ENCODE measurements at places on chromosomes 4 and X.

DNA sequence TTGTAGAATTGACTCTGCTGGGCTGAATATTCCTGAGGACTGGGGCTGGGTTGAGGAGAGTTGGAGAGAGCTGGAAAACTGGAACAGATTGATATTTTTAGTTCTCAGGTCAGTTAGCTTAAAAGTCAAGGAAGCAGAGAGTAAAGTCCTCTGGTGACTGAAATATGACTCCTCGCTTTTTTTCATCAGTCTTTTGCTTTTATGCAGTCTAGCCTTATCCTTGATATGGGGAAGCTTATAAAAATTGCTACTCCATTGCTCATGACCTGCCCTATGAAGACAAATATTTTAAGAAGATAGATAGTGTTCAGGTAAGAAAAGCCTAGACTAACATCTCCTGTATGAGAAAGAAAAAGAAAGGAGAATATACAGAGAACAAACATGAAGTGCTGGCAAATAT, 152.7 kb downstream of the C4orf33 start:
- no peak for DNase-seq

DNA sequence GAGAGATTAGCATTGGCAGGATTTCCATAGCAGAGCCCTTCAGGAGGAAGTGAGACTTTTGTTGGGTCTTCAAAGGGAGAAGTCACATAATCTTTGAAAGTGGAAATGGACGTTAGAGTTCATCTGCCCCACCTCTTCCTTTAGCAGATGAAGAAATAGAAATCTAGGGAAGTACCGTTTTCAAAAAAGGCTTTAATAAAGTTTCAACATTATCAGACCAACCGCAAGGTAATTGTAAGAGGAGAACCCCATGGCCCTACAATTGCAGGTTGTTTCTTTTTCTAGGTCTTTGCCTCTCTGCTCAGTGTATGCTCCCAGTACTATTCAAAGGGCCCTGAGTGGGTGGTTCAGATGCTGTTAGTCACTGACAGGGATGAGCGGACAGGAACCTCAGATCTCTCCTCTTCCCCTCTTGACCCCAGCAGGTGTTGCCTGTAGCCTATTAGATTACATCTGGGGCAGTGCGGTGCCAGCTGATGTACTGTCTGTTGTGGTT, 48.6 kb upstream of the AP1S2 start:
- no peak for DNase-seq

GRCh38 chrX:40749681-40750494, 14.5 kb upstream of the MED14 start:
- DNase-seq, result no peak

DNA sequence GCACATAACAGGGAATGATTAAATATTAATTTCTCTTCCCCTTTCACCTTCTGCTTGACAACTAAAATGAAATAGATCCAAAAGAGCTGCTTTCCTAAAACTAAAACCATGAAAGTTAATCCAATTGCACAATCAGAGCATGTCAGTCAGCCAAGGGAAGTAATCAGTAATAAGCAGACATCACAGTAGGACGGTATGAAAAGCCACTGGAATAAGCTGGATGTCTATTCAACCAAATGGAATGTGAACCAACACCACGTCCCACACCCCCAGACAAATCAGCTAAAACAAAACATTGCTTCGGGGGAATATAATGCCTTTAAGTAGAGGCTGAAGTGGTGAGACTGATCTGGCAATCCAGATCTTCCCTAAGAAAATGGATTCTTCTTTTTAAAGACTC, 859.4 kb upstream of the FTHL17 start:
- peak; percentile 58 for DNase-seq

- DNase-seq, result peak; percentile 13
These were observed 1844.4 kb upstream of the PCDH10 start for GRCh38 chr4:131304686-131305085.

- DNase-seq, result peak; percentile 58
These were observed 1240.7 kb downstream of the C4orf33 start for GRCh38 chr4:130336585-130337217.

DNA sequence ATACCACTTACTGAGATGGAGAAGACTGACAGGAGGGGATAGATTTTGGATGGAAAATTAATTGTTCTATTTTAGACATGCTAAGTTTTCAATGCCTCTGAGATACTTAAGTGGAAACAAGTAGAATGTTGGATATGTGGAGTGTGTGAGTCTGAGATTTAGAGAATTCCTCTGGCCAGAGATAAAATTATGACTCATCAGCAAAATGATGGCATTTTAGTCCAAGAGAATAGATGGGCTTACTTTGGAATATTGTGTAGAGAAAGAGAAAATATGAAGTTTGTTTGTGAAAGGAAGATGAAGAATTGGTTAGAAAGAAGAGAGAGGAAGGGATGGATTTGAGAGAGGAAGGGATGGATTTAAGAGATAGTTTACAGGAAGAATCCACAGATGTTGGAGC, 108.6 kb upstream of the PPP1R2C start:
- no peak for DNase-seq

DNA sequence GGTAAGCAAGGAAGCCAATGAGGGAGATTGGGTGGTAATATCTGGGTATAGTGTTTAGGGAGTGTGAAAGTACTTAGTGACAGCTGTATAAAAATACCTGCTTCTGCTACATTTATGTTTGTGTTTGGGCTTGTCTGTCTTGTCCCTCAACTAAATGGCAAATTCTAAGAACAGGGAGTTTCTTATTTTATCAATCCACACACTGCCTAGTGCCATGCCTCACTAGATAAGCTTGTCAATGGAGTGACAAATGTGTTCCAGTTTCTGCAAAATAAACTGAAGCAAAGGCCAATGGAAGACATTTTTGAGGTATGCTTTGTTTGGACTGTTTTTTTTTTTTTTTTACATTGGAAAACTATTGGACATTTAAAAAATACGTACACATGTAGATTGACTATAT, 418.0 kb downstream of the SH2D1A start:
- no peak for DNase-seq

DNA sequence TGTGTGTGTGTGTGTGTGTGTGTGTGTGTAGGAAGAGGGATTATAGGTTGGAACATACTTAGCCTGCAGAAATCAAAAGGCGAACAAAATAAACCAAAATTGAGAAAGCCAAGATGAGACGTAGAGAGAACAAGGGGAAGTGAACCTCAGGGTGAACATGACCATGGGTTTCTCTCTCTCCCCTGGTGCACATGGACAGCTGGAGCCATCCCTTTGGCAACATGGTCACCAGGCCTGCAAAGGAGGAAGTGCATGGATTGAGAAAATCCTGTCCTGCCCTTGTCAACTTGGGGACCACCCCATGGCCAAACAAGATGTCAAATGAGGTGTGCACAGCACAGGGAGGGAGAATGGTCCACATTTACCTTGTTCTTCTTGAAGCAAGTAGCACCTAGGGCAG, 23.1 kb downstream of the LGI2 start:
- no peak for DNase-seq

- no peak for DNase-seq
These were observed 78.3 kb downstream of the CRLF2 start for GRCh38 chrX:1134156-1134555.

GRCh38 chr4:145012841-145013240, 85.2 kb downstream of the ANAPC10 start:
- DNase-seq, result peak; percentile 53

- peak; percentile 65 for DNase-seq
These were observed 61.3 kb downstream of the STOX2 start for GRCh38 chr4:183966371-183966770.

DNA sequence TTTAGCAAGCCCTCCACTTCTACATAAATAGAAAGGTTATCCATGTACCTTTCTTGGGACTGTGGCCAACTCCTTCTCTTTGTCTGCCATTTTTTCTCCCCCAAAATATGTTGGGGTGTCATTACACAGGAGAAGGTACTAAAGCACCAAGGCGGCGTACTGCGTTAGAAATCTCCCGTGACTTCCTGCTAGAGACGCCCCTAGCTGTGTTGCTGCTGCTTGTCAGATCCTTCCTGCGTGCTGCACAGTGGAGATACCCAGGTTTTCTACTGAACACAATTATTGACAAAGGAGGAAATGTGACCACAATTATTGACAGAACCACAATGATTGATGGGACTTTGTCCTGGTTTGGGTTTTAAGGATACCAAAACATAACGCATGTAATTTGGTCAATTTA, 97.7 kb downstream of the EFHC2 start:
- DNase-seq, result no peak

DNA sequence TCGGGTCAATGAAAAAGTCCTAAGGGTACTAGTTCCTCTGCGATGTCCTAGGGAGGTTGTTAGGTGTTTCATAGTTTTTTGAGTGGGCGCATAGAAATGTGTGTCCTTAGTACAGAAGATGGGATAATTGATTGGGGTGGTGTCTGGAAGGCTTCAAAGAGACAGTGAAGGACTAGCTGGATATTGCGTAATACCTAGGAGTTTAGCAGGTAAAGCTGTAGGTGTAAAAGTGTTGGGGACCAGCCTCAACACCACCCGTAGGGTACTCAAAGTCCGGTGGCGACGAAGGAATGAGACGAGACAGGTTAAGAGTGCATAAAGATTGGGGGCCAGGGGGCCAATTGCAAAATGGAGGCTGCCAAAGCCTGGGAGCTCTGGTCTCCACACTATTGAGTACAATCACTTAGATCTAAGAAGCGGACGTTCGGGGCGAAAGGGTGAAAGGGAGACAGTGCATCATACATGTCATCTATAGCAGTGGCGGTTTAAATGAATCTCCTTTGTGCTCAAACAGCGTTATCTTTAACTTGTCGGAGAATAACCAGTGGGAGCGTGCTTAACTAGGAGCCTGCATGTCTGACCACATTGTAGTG, 1.0 kb downstream of the TRMT44 start:
- DNase-seq, result peak; percentile 8

DNA sequence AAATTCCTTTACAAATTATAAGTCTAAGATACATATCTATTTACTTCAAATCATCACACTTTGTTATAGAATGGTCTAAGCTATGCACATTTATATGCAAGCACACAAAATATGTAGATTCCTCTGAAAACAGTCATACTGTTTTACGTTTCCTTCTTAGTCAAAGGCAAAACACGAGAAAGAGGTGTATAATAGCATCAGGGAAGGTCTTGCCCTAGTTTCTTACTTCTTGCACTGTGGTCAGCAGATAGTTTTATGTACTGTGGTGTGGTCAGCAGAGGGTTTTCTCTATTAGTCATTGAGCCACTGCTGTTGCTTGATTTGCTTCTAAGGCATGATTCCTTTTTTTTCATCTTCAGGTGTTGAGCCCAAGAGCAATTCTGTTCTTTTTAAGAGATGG, 117.7 kb downstream of the ADAM29 start:
- DNase-seq, result no peak

DNA sequence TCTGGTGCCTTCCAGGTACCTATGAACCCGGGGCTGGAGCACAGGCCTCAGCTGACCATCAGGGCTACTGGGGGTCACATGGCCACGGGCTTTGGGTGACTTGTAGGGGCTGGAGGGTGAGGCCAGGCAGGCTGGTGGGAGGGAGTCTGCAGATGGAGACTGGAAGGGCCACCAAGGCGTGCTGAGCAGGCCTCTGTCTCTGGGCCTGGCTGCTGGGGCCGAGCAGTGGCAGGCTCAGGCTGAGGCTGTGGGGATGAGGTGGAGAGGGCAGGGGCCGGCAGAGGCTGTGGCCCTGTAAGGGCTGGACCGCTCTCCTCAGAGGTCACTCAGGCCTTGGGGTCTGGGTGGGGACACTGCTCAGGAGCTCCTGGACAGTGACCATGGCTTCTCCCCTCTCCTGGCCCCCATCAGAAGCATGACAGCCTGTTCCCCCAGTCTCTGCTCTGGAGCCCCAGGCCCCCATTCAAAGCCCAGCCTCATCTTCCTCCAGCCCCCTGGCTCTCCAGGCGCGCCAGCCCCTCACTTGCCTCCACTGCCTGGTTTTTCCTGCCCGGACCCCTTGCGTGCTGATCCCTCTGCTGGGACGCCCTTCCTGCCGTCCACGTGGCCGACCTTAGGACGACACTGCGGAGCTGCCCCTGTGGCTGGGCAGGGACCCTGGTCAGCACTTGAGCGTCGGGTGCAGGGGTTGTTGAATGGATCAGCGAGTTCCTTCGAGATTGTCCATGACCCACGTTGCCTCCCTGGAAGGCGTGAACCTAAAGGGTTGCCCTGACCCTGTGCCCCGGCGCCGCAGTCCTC, 11.1 kb upstream of the NAT8L start:
- DNase-seq, result no peak

- DNase-seq, result no peak
These were observed 26.6 kb downstream of the SNX25 start for GRCh38 chr4:185235843-185236503.

GRCh38 chr4:88411491-88412096, 32.9 kb downstream of the HERC6 start:
- DNase-seq, result no peak

GRCh38 chr4:17188547-17189400, 290.3 kb upstream of the LDB2 start:
- no peak for DNase-seq

DNA sequence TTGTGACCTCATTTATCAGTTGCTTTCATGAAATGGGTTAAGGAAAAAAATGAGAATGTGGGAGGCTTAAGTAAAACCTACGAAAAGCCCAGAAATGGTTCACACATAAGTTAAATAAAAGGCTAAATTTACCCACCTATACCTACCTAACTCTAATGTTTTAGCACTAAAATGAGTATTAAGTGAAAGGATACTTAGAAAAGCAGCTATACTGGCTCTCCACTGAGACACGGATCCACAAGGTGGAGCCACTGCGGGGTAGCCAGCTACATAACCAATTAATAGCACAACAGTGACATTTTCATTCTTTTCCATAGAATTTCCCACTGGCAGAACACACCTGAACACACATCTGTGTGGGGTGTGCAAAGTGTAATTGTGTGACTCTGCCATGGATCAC, 101.9 kb downstream of the MAML3 start:
- DNase-seq, result peak; percentile 47

DNA sequence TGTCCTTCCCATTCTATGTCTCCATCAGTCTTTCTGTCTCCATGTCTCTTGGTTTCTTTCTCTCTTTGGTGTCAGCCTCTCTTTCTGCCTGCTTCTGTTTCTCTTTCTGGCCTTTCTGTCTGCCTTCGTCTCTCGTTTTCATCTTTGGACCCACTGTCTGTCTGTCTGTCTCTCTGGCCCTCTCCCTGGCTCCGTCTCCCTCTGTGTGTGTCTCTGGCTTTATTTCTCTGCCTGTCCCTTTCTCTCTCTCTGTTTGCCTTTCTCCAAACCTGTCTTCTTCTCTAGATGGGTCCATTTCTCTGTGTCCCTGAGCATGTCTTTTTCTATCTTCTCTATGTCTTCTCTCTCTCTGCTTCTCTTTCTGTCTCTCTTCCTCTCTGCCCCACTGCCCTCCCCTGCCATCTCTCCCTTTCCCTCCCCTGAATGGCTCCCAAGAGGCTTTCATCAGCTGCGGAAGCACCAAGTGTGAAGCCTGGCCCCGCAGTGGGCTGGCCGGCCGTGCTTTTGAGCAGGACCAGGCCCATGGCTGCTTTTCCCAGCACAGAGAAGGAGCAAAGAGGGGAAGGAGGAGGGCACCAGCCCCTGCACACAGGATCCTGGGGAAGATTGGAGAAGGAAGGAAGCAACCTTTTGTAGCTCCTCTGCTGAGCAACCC, 57.4 kb downstream of the PJA1 start:
- no peak for DNase-seq

GRCh38 chr4:139969635-139970266, 184.2 kb downstream of the MAML3 start:
- DNase-seq, result no peak

- DNase-seq, result no peak
These were observed 194.8 kb downstream of the KIT start for GRCh38 chr4:54852602-54853001.
